ENCODE measurements at places on chromosomes 12 and 14.

DNA sequence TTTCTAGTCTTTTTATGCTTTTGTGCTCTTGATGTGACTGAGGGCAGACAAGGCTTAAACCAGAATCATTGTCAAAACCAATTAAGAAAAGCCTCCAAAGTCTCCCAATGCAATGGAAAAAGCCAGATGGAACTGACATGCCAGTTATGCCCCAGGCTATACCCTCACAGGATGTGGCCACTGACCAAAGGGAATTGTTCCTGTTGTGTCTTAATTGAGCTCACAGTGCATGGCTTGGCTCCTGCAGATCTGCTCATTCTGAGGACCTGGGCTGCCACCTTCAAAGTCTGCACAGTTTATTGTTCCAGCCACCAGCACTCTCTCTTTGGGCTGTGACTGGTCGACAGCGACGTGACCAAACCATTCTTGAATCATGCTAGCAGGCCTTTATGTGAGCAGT is 17.1 kb upstream of the BICD1 start:
- no peak for DNase-seq

DNA sequence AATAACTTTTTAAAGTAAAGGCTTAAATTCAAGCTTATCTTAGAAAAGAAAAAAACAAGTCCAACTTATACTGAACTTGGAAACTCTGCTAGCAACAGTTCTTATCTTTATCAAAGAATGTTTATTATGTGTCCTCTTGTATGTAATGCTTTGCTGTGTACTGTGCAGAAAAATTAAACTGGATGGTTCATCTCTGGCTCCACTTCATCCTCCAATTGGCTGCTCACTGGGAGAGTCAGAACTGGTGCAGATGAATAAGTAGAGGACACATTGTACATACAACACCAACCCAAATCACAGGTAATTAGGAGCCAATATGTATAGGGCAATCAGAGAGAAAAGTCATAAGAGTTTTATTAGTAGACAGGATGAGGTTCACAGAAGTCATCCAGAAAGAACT is 123.6 kb upstream of the NAP1L1 start:
- DNase-seq: no peak

DNA sequence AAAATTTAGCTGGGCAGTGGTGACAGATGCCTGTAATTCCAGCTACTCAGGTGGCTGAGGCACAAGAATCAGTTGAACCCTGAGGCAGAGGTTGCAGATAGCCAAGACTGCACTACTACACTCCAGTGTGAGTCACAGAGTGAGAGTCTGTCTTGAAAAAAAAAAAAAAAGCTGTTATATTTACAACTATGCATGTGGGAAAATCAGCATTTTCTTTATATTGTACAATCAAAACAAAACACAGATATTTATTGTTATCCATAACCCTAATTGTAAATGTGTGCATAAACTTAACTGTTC is 12.5 kb downstream of the C1R start:
- DNase-seq: no peak

GRCh38 chr12:27571463-27571862 is 47.5 kb downstream of the PPFIBP1 start:
- DNase-seq: no peak

DNA sequence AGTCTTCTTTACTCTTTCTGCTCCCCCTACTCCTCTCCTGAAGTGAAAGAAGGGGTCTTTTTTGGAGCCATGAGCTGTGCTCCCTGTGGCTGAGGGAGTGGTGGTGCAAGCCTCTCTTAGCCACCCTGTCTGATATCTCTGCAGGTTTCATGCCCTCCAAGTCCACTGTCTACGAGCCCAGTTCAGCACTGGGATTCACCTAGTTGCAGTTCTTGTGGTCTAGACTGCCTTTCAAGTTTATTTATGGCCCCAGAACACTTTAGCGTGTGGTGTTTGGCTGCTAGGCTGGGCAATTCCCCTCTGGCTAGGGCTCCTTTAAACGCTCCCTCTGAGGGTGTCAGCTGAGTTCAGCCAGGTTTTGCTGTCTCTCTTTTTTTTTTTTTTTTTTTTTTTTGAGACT is 908.6 kb downstream of the TRHDE start:
- DNase-seq: no peak

DNA sequence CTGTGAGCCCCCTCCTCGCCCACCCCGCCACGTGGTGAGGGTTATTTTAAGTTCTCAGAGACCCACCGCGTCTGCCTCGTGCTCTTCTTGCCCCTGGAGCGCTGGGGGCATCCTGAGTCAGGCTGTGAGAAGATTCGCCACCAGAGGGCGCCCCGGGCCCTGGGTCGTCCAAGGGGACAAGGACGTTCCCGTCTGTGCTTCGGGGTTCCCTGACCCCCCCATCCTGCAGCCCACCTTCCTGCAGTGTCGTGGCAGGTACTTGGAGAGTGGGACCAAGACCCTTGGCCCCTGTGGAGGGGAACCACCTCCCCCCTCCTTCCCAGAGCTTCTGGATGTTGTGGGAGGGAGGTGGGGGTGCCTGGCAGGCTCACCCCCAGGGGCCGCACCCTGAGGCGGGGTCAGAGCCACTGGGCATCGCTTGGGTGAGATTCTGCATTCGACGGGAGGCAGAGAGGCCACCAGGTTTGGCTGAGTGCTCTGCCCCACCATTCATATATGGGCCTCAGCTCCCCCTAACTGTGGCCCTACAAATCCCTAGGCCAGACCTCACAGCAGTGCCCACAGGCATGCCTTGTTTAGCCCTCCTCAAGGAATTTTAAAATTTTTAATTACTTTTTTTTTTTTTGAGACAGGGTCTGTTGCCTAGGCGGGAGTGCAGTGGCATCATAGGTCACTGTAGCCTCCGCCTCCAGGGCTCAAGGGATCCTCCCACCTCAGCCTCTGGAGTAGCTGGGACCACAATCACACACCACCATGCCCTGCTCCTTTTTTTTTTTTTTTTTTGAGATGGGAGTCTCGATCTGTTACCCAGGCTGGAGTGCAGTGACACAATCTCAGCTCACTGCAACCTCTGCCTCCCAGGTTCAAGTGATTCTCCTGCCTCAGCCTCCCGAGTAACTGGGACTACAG is 17.0 kb downstream of the RHOF start:
- DNase-seq: peak; percentile 89

DNA sequence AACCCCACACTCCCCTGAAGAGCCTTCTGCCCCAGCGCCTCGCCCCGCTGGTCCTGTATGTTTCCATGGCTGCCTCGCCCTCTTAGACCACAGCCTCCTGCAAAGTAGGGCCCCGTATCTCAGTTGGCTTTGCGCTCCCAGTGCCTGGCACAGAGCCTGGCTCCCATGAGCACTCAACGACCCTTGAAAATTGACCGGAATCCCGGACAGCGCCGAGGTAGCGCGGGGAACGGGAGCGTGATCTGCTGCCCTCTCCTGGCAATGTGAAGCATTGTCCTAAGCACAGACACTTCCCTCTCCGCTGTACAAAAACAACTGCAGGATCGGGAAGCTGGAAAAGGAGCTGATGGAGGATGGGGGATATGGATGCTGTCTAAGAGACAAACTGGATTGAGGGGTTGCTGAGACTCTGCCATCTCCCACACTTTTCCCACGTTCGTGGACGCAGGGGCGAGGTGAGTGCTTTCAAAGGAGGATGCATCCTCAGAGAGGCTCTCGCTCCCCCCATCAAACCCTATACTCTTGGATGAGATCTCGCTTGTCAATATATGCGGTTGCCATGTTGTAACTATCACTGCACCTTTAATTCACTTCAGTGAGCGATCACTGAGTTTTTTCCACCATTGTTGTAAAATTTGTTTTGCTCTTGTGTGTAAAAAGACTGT is 10.7 kb upstream of the FKBP4 start:
- DNase-seq: peak; percentile 67

- DNase-seq: no peak
Measured at GRCh38 chr12:109677279-109677691, 36.3 kb upstream of the FAM222A start.

DNA sequence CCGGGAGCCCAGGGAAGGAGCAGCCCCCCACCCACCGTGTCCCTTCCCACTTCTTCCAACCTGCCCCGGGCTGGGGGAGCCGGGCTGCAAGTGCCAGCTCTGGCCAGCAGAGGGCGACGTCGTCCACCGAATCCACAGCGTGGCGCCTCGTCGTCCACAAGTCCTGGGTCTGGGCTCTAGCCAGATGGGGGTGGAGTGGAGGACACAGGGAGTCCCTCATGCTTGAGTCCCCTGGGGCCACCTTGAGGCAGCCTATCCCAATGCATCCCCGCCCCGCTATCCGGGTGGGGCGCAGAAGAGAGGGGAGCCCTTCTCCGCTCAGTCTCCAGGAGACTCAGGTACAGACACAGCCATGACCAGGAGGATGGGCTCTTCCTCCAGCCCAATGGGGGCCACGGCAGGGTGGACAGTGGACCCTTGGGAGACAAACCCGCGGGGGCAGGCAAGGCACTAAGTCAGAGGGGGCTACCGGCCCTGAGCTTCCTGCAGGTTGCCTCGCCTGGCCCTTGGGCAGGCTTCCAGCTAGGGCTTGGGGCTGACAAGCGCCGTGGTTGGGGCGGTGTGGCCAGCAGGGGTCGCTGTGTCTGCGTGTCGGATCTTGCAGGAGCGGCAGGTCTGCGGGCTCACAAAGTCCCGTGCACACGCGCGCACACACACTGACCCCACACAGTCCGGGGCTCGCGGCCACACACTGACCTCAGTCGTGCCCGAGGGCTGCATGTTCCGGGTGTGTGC is 5.5 kb downstream of the AQP5 start:
- peak; percentile 94 for DNase-seq

- DNase-seq: no peak
Measured at GRCh38 chr14:94367347-94368242, 20.8 kb downstream of the SERPINA1 start.
